ENCODE measurements at places on chromosomes 16 and 17. TPM values are rescaled to one million over a fixed set of nuclear protein-coding genes. Genes with fewer than 3 reads are reported as not detected.

GRCh38 chr17:48139944-48140343 lies 32.4 kb downstream of the SNX11 start:
- no peak for DNase-seq

DNA sequence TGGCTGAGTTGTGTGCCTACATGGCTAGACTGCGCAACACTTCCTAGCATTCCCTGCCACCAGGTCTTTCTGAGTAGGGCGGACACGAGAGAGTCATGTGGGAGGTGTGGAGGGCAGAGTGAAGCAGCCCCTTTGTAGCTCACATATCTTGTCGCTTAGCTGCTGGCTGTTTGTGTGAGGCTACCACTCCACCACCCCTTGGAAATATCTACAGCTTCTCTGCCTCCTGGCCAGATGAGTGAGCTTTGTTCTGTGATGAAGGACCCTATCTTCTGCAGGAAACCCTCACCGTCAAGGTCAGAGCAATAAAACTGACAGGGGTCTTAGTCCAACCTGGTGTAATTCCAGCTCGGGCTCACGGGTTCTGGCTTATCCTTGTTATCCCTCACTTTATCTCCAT lies 232.1 kb upstream of the ASIC2 start:
- no peak for DNase-seq

DNA sequence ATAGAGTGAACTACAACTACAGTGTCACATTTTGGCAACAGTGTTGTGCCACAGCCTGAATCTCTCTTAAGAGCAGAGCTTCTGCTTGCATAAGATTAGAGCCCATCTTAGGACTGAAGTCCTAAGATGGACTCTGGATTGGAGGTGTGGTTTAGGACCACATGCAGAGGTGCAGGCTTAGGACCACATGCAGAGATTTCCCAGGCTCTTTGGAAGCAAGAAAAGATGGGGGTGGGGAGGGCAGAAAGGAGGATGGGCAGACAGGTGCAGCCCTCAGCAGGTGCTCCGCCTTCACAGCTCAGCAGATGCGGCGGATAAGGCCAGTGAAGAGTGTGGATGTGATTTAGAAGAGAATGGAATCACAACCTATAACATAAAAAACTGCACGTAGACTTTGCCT lies 128.7 kb downstream of the TANGO6 start:
- DNase-seq: no peak

DNA sequence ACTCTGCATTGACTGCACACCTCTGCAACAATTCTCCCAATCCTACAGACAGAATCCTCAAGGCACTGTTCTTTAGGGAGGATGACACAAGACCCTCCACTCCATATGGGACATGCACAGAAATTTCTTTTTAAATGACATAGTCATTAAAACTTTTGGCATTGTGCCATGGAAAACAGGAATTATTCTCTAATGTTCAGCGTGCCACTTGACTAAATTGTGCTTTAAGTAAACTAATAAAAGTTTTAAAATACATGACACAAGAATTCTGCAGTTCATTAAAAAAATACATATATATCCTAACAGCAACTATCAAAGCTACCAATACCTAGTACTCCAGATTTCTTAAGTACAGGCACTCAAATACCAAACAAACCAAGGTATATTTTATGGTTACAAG lies 16.0 kb downstream of the CEP112 start:
- no peak for DNase-seq

Gene CD300A
- 1.2 TPM for total RNA-seq

Measured in esophagus muscularis mucosa (tissue), 4 donors.